ENCODE measurements at places on chromosomes 16 and 17.

- no peak for DNase-seq
Observed at GRCh38 chr16:51134269-51134812, 16.7 kb downstream of the SALL1 start.

DNA sequence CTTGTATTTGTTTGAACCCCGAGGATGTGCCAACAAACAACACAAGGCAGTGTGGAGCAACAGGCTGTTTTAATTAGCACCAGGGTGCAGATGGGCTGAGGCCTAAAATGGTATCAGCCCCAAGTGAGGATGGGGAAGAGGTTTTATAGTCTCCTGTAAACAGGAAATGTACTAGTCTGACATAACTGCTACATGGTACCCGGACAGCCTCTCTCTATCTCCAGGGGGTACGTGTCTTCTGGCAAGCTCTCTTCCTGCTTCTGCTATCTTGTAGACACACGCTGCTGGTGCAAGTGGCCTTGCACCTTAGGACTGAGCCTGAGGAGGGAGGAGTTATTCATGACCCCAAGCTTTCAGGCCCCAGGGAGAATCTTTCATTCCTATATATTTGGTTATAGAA is 2451.0 kb downstream of the TP53TG3F start:
- DNase-seq: no peak

DNA sequence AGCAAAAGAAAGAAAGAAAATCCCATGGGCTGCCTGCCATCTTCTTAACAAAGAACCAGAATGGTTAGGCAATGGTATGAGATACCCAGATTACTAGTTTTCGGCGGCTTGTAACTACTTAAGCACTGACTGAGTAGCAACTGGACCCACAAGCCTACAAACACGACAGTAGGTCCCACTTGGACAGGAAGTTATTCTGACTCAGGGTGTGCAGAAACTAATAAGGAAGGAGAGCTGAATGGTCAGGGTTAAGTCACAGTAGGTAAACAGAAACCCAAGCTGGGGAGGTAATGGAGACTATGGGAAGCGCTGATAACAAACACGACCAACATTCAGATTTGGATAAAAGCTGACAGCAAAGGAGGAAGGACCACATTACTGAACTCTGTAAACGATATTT is 10.4 kb upstream of the HLF start:
- DNase-seq: no peak

- DNase-seq: no peak
Observed at GRCh38 chr16:75017670-75018525, 19.1 kb downstream of the ZNRF1 start.

- no peak for DNase-seq
Observed at GRCh38 chr17:56678249-56679114, 85.0 kb downstream of the NOG start.

DNA sequence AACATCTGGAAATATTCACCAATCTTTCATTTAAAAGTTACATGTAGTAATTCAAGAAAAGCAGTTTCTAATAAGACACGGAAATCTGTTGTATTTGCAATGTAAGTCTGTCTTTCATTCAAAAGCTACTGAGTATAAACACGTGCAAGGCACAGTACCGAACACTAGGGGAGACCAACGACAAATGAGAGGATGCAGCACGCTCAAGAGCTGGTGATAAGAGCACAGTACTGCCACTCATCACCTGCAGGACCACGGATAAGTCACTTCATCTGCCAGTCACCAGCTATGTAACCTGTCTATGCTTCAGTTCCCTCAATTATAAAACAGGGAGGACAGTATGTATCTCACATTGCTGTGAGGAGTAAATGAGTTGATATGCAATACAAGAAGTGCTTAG is 67.1 kb downstream of the CLEC18A start:
- DNase-seq: peak; percentile 56

DNA sequence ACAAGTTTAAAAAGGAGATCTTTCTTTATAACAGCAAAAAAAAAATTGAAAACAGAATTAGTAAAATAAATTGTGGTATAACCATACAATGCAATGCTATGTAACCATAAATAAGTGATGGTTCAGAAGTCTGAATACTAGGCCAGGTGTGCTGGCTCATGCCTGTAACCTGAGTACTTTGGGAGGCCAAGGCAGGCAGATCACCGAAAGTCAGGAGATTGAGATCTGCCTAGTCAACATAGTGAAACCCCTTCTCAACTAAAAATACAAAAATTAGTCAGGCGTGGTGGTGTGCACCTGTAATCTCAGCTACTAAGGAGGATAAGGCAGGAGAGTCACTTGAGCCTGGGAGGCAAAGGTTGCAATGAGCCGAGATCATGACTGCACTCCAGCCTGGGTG is 34.6 kb downstream of the CCT6B start:
- no peak for DNase-seq

DNA sequence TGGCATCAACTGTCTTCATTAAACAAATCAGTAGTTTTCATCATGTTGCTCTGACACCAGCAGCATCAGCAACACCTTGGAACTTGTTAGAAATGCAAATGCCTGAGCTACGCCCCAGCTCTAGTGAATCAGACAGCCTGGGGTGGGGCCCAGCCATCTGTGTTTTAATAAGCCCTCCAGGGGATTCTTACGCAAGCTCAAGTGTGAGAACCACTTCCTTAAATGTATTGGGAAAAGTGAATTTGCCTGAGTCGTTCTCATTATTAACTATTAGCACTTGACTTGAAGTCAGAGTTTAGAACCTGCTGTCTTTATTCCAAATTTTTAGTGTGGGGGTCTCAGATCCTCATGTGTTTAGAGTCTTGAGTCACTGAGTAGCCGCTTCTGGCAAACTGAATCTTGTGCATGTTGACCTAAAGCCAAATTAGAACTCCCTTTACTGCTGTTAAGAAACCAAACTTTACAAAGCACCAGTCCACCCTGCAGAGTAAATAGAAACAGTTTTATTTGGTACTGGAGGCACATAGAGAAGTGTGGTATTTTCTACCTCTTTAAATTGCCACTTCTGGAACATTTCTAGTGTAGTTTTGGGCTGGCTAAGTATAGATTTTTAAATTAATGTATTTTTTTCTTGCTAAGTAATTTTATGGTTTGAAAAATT is 137.4 kb upstream of the COX10 start:
- no peak for DNase-seq

DNA sequence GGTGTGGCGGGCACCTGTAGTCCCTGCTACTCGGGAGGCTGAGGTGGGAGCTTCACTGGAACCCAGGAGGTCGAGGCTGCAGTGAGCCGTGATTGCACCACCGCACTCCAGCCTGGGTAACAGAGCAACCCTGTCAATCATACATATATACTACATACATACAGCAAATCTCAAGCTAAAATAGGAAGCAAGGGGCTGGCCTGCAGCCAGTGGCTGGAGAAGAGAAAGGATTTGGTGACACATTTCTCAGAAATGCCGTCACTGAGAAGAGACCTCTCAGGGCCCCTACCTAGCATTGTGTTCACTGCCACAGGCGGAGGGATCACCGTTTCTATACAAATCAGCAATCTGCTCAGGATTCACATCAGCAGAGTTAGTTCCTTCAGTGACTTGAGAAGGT is 16.9 kb downstream of the NARF start:
- no peak for DNase-seq

- no peak for DNase-seq
Observed at GRCh38 chr17:40065769-40066510, 3.2 kb downstream of the THRA start.

DNA sequence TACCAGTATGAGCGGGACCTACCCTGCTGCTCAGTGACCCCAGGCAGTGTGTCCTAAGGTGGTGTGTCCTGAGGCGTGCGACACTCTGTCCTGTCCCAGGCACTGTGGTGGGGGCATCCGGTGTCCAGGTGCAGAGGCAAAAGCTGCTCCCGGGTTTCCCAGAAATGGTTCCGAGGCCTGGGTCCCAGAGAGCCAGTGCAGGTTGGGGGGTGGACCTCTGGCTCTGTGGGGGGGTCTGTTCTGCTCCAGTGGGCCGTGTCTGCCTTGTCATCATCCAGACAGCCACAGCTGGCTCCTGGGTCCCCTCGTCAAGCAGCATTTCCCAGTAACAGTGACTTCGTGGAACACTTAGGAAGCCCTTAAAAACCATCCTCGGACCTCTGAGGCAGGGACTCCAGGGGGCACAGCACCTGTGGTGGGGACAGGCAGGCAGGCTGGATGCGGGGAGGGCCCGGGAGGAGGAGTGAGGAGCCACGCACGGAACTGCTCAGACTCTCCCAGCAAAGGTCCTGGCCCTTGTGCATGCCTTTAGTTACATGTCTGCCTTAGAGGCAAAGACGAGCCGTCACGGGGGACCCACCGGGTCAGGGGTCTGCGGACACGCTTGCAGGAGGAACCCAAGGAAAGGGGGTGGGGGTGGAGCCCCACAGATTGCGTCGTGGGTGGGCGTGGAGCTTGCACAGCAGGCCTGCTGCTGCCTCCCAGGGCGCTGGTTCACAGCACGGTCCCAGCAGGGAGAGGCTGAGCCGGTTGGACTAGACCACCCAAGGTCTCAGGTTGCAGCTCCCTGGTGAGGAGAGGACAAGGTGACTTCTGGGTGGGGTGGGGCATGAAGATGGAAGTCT is 5.6 kb downstream of the SLC16A3 start:
- DNase-seq: peak; percentile 29

- DNase-seq: no peak
Observed at GRCh38 chr16:82995924-82996441, 369.2 kb downstream of the CDH13 start.

- peak; percentile 82 for DNase-seq
Observed at GRCh38 chr16:89842471-89843408, 14.5 kb downstream of the SPIRE2 start.

GRCh38 chr17:10403589-10403988 is 18.2 kb downstream of the MYH8 start:
- DNase-seq: no peak

GRCh38 chr16:84486551-84487235 is 17.8 kb downstream of the MEAK7 start:
- no peak for DNase-seq

GRCh38 chr16:76854234-76854633 is 336.8 kb upstream of the MON1B start:
- peak; percentile 13 for DNase-seq

DNA sequence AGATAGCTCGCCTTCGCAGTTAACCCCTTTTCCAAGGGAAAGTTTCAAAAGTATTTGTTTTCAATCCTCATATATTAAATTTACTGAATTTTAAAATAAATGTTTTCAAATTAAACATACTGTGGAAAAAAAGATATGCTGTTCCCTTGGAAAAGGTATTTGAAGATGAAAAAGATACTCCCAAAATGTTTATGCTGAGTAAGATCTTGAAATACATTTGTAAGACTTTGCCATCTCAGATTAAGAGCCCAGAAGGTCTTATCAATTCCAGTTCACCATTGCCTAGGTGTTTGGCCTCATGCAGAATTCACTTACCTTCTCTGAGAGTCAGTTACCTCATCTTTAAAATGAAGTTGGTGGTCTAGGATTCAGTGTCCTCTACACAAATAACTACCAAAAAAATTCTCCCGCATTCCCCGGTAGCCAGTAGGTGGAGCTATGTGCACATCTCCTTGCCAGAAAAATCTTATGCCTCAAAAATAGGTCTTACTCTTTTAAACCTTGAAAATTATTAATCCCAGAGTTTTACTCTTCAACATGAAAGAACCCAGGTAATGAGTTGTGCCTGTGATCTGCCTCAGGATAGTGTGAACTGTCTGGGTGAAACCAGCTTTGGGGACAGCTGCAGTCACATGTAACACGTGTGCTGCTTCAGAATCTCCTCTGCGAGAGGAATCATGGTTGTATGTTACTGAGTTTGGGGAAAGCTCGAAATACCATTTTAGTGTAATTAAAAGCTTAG is 178.3 kb downstream of the MRTFB start:
- DNase-seq: peak; percentile 40

GRCh38 chr16:47506800-47507199 is 45.7 kb downstream of the PHKB start:
- no peak for DNase-seq

GRCh38 chr17:73313526-73314127 is 1.8 kb upstream of the CDC42EP4 start:
- DNase-seq: no peak

GRCh38 chr16:12458051-12458450 is 345.6 kb downstream of the CPPED1 start:
- no peak for DNase-seq

DNA sequence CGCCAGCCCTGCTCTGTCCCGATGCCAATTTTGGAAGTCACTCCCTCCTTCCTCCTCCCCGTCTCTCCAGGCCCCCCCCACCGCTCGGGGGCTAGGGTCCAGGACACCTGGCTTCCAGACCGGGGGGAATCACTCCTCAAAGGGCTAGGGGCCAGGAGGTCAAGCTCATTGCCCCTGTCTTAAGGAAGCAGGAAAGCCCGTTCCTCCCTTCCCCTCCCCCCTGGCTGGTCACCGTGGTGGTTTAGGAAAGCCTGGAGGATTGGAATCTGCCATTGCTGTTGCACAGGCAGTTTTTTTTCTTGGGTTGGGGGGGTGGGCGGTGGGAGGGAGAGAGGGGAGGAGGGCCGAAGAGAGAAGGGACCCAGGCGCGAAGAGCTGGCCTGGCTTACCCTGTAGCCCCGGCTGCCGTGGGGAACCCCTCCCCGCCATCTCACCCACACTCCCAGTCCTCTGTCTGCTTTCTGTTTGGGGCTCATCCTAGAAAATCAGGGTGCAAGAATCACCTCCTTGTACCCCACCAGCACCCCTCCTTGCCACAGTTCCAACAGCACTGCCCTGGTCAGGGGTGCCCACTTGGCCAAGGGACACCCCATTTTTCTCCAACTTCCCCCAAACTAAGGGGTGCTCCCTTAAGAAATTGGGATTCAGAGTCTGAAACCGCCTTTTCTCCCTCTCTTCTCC is 2.9 kb upstream of the BCL6B start:
- DNase-seq: peak; percentile 64

DNA sequence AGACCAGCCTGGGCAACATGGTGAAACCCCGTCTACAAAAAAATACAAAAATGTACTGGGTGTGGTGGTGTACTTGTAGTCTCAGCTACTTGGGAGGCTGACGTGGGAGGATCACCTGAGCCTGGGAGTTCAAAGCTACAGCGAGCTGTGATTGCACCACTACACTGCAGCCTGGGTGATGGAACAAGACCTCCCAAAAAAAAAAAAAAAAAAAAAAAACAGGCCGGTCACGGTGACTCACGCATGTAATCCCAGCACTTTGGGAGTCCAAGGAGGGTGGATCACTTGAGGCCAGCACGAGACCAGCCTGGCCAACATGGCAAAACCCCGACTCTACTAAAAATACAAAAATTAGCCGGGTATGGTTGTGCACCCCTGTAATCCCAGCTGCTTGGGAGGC is 12.7 kb upstream of the APPBP2 start:
- no peak for DNase-seq

DNA sequence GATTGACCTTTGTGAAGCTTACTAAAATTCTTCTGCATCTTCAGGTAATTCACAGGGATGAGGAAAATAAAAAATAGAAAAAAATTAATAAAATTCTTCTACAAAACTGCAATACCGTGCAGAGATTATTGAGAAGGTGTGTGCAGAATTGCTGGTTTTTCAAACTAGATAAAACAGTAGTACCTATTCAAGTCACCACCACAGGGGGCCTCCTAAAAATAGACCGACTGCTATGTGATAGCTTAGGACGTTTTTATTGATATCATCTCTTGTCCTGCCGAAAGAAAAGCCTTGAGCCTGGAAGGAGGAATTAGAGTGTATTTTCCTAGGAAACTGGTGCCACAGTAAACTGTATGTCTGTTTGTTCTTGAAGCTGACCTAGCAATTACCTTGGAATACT is 325.9 kb downstream of the ZFHX3 start:
- DNase-seq: no peak

GRCh38 chr17:47889734-47890529 is 6.1 kb upstream of the SP2 start:
- peak; percentile 91 for DNase-seq

- DNase-seq: no peak
Observed at GRCh38 chr16:83220066-83220465, 587.7 kb upstream of the HSBP1 start.
